ENCODE measurements at places on chromosomes 7 and 10.

DNA sequence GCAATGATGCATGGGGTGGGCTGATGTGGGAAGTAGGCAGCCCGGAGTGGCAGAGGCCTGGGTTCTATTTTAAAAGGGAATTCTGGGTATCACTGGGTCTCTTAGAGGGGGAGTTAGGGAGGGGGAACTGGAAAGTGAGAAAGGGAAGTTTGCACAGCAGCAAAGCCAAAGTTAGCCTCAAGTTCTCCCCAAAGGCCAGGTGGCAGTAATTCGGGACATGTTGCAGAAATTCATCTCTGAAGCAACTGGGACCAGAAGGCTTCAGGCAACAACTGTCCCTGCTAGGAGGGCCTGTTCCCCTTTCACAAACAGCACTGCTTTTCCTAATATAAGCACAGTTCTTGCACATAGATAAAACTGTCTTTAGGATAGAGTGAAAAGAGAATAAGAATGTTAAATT is 67.4 kb downstream of the NOD1 start:
- no peak for DNase-seq

- DNase-seq: no peak
Measured at GRCh38 chr10:55630491-55631056, 730.5 kb downstream of the ZWINT start.

DNA sequence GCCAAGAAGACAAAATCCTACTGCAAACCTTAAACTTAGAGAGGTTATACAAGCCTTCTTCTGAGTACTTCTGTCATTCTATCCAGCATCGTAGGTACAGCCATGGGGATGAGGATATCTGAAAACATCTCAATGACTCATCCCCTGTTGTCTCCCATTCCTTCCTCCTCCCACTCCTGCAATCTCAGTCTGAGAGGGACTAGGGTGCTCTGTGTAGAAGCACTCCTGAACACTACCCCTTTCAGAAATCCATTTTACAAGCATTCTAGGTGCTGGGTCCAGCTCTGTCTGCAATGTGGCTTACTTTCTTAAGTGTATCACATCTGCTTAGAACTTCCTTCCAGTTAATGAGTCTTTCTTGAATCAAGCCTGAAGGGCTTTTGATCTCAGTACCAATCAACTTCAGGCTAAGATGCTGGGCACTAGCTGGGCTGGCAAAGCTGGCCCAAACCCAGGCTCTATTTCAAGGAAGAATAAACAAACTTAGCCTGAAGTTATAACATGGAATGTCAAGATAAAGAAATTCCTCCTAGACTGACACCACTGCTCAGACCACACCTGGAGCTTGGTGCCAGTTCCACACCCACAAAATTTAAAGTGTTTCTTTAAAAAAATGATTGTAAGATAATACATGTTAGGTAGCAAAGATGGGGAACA is 270.3 kb upstream of the AOAH start:
- DNase-seq: no peak

DNA sequence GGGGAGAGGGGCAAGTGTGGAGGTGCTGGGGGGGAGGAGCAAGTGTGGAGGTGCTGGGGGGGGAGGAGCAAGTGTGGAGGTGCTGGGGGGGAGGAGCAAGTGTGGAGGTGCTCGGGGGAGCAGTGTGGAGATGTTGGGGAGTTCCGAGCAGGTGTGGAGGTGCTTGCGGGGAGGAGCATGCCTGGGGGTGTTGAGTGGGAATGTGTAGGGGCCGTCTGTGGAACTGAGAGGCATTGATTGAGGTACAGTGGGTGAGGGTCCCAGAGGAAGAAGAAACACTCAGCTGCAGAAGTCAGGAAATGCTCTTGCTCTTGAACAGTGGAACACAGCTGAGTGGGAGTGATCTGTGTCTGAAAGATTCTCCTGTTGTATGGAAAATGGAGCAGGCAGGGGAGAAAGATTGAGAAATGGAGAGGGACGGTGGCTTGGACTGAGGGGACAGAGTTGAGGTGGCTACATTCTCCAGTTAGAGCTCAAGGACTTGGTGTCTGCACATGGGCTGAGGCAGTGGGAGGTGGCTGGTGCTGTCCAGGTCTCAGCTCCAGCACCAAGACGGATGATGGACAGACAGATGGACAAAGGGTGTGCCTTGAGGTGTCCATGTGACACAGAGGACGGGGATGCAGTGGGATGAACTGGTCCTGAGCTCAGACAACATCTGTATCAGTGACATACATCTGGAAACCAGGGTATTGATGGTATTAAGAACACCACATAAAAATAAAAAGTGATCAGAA is 25.2 kb upstream of the NCAPG2 start:
- no peak for DNase-seq

DNA sequence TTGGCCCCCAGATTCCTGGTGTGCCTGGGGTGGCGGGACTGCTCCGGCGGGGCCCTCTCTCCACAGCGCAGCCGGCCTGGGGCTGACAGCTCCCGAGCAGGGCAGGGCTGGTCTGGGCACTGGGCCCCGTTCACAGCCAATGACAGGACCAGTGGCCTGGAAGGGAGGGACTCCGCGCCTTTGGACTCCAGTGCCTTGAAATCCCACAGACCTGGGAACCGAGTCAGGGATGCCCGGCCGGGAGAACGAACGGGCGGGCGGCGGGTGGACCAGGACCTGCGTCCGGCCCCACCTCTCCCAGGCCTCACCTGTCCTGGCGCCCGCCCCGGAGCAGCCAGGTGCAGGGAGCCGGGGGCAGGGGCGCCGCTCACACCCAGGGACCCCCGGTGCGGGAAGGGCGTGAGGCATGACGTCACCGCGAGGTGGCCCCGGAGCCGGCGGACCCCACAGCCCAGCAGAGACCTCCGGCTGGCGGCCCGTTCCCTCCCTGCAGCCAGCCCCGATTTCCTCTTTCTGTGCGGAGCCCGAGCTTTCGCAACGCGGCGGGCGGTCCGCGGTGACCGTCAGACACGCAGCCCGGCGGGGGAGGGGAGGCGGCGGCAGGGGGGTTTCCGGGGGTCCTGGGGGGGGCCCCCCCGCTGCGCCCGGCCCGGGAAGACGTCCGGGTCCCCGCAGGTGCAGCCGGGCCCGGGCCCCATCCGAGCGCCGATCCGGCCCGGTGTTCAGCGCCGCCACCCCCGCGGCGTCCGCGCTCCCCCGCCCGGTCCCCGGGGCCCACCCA is 743 bp downstream of the ADAP1 start:
- no peak for DNase-seq

DNA sequence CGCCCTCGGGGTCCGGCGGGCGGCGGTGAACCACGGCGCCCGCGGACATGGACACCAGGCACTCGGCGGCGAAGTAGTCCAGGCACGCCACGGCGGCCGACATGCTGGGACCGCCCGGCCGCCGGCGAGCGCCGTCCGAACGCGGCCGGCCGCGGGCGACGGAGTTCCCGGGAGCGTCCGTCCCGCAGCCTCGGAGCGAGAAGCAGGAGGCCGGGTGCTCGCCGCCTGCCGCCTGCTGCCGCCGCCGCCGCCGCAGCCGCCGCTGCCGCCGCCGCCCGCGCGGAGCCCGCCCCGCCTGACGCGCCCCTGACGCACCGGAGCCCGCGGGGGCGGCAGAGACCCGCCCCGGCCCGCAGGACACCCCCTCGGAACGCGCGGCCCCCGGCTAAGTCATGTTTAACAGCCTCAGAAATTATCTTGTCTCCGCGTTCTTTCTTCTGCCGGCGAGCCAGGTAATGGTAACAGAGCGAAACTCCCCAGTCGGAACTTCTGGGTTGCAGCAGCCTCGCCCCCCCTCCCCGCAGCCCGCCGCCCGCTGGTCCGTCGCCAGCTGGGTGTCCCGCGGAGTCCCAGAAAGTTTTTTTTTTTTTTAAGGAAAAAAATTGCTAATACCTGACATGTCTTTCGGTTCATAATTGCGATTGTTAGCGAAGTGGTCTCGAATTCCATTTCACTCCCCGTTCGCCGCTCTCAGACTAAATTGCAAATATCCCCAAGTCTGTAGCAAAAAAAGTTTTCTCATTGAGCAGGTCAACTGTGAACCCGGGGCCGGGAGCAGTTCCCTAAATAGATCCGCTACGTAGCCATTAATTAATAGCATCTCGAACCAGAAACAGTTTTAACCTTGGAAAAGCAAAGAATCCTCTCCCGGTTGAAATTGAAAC is at the start of gene KLF14:
Gene KLF14, minus strand, starts transcription at position 277 of the 884 bp plus-strand sequence. Its CDS starts 174 bp downstream, at position 103.
- peak; percentile 23 for DNase-seq

GRCh38 chr10:5625992-5626777 is 40.2 kb downstream of the ASB13 start:
- DNase-seq: no peak

- DNase-seq: no peak
Measured at GRCh38 chr10:69835875-69836730, 34.4 kb downstream of the COL13A1 start.

GRCh38 chr7:21579341-21580072 is 36.7 kb downstream of the DNAH11 start:
- DNase-seq: no peak

DNA sequence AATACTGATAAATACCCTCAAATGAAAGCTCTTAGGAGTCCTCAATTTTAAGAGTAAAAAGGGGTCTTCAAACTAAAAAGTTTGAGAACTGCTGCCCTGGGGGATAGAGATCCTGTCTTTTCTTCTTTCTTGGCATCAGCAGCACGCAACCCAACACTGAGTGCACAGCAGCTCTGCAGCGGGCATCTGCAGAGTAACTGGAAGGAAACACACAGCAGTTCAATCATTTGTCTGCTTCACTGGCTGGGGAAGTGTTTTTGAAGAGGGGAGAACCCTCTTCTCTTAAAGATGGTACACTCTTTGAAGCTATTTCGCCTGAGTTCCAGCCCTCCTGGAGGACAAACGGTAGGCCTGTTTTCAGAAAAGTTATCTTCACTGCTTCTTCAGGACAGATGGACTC is 193.6 kb downstream of the FGFR2 start:
- no peak for DNase-seq

DNA sequence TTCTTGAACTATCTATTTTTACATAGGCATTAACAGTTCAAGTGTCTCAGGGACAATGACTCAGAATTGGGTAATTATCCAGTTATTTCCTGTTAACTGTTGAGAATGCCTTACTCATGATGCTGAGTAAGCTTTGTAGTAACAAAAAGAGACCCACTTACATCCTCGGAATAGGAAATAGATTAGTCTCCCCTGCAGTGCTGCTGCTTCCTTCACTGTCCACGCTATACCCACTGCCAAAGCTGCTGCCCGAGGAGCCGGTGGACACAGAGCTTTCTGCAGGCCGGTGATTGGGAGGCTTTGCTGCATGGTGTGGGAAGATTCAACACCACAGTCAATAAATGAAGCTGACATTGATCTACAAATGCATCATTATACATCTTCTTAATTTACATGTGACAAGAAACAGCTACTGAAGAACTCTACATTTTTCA is 357.1 kb downstream of the PCLO start:
- DNase-seq: no peak

DNA sequence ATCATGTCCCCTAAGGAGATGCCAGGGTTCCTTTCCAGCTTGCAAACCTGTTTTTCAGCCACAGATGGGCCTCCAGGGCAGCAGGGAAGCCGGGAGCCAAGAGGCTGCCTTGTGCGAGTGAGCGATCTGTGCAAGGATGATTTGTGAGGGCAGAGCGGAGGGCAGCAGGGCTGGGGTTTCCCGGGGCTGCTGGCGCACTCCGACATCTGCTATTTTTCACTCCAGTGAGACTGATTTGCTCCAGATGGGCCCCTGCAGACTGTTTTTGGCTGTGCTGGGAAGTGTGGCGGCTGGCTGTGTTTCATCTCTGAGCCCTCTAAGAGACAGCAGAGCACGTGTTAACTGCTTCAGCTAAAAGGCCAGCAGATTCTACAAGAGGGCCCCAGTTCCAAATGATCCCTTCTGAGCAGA is 466.2 kb downstream of the TYW1 start:
- DNase-seq: no peak

DNA sequence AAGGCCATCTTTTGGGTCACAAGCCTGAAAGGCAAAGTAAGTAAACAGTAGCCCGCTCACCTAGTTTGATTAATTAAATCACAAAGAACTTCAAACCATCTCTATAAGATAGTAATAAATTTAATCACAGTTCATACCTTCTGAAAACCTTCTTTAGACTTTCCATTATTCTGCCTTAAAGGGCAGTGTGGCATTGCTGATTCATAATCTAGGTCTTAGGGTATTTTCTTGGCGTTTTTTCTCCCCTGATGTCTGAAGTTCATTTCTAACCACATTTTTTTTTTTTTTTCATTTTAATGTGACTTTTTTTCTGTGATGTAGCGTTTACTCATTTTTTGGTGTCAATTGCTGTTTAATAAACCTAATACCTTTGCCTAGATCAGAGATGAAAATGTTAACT is 27.5 kb downstream of the LOXL4 start:
- DNase-seq: no peak

GRCh38 chr10:110321869-110322620 is 17.3 kb upstream of the SMNDC1 start:
- DNase-seq: no peak

DNA sequence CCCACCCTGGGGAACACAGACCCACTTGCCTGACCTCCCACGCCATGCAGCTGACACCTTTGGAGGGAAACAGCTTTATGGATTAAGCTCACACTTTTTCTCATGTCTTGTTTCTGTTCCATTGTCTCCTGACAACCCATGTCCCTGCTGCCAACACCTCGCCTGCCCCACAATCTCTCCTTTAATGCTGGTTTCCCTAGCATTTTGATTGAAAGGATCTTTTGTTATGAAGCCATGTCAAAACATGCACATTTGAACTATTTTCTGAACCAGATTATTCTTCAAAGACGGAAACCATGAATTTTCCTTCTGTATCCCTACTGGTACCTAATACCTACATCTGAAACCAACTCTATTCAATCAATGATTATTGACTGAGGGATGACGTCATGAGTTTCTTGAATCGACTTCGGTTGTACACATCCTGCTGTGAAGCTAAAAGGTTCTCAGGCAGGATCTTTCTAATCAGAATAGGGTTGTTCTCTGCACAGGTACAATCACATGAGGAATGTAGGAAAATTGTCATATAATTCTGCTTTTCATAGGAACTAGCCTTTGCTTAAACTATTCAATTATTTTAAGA is 106.2 kb upstream of the NEBL start:
- DNase-seq: no peak
